ENCODE measurements at places on chromosomes 5 and 9.

- peak; percentile 23 for DNase-seq
Measured at GRCh38 chr5:149200355-149200754, 59.1 kb downstream of the ABLIM3 start.

- peak; percentile 88 for DNase-seq
Measured at GRCh38 chr5:113340537-113340936, 94.3 kb downstream of the TSSK1B start.

DNA sequence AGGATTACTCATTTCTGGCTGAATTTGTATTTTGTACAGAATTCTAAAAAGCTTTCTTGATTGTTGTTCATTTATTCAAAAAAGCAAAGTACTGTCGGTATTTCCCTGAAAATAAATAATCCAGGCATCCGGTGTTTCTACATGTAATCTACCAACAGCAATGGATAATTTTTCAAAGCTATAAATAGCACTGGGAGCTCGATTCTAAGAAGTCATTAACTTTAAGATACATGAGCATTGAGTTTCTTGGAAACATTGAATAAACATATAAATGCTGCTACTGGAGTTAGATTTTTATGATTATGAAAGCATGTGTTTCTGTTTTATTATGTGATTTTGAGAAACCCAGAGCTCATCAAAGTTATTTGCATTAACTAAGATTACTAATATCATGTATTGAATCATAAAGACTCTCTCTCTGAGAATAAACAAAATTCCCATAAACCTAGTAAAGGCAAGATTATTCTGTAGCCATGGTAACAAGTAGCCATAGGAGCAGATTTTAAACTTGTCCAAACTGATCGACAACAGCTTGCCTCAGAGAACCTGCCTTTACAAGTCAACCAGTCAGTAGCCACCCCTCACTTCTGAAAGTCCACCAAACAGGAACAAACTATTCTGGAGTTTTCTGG lies 197.0 kb downstream of the DRD1 start:
- DNase-seq = no peak

DNA sequence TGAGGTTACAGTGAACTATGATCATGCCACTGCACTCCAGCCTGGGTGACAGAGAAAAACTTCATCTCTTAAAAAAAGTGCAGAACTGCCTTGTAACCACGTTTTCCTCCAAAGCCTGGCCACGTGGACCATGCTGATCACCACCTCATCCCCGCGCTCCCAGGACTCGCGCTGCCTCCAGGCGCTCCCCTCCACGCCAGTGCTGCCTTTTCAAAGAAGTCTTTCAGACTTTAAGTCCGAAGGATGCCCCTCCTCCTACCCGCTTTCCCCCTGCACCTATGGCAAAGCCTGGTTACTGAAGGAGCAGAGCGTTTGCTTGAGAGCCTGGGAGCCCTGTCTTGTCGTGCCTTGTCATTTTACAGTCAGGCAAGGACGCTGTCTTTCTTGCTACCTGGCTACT lies 43.8 kb downstream of the HABP4 start:
- no peak for DNase-seq
